ENCODE measurements at places on chromosomes 12 and 14.

- no peak for DNase-seq
Observed at GRCh38 chr12:7205091-7205490, 15.6 kb downstream of the PEX5 start.

GRCh38 chr14:94631536-94632304 is 19.5 kb downstream of the SERPINA3 start:
- no peak for DNase-seq

DNA sequence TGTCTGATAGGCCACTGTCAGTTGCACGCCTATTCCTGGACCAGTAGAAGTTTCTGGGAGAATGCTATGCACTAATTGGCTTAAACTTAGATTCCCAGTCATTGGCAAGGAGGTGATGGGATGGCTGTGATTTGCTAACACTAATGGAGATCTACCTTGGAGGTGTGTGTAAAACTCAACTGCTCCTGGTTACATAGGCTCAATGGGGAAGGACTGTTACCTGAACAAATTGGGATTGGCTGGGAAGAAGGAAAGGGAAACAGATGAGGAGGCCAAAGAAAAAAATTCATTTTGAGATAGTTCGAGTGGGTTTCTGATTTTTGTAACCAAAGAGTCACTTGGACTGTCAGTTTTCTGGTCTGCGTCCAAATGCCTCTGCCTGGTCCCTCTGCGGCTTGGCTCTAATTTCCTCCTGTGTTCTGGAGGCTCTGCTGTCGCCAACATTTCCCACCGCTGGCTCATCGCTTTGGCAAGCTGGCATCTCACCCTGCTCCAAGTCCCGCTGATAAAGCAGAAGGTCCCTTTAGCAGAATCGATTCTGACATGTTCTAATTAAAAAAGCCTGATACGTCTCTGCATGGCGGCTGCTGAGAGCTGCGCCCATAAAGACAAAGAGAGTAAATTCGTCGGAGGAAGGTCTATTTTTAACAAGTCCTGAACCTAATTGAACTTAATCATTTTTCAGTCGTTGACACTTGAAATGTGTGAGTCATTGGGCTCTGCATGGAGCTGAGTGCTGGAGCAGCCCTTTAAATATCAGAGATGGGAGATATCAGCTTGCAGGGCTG is 2.0 kb upstream of the CCDC63 start:
- peak; percentile 89 for DNase-seq

- DNase-seq: peak; percentile 88
Observed at GRCh38 chr14:103500148-103500990, 22.3 kb downstream of the CKB start.

DNA sequence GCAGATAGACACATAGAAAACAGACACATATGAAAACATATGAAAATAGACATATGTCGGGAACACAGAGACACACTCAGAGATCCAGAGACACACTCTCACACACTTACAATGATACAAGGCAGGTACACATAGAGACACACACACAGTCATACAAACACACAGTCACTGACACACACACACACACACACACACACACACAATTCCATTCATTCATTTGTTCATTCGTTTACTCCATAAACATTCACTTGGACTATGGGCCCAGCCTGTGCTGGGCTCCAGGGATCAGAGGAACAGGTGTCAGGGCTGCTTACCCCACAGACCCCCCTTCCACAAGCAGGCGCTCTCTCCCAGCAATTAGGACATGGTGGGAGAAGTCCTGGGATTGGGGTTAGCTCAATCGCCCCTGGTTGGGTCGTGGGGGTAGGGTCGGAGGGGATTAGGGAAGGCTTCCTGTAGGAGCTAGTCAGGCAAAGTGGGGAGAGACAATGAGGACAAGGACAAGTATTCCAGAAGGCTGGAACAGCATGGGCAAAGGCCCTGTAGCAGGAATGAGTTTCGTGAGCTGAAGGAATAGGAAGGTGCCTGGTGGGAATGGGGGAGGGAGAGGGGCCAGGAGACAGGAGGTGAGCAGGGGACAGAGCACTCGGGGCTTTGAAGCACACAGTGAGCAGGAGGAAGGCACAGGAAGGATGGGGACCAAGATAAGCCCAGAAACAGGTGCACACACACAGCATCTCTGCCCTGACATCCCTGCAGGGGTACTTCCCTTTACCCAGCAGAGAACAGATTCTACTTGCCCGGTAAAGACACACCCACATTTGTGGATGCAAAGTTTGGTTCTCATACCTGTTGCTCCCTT is 6.5 kb downstream of the RASAL1 start:
- DNase-seq: no peak

DNA sequence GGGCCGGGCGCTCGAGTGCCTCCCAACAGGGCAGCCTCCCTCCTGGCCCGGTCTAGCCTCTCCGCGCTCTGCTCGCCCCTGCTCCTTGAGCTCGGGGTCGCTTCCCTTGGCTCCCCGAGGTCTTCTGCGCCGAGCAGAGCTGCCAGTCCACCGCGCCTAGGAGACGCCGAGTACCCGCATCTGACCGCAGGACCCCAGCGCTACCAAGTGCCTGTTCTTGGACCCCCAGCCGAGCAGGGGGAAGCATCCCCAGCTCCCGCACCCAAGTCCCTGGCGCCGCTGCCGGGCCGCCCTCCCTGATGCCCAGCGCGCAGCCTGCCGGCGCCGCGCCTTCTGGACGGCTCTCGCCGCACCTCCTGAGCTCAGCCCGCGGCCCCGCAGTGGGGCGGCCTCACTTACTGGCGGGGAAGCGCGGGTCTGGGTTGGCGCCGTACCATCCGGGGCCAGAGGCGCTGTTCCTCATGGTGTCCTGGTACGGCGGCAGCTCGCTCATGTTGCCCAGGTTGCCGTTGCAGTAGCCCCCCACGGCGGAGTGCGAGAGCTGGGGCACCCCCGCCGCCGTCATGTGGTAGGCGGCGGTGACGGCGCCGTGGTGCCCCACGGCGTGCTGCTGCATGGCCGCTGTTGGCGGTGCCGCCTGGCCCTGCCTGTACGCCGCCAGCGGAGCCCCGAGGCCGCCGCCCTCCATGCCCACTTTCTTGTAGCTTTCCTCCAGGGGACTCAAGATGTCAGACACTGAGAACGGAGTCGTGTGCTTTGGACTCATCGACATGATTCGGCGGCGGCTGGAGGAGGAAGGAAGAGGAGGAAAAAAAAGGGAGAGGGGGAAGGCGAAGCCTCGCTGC is 1.2 kb downstream of the NKX2-1 start:
- DNase-seq: no peak

- DNase-seq: peak; percentile 91
Observed at GRCh38 chr14:68939893-68940613, 39.0 kb downstream of the ACTN1 start.

DNA sequence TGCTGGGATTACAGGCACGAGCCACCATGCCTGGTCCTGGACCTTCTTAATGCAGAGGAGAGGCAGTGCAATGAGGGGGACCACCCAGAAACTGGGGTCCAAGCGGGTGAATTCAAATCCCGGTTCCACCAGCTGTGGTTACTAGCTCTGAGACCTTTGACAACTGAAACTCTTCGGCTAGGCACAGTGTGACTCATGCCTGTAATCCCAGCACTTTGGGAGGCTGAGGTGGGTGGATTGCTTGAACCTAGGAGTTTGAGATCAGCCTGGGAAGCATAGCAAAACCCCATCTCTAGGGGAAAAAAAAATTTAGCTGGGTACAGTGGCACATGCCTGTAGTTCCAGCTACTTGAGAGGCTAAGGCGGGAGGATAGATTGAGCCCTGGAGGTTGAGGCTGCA is 5.0 kb upstream of the CD4 start:
- no peak for DNase-seq

- DNase-seq: peak; percentile 86
Observed at GRCh38 chr12:104866291-104866690, 91.8 kb downstream of the SLC41A2 start.

- DNase-seq: no peak
Observed at GRCh38 chr12:52641468-52641867, 10.5 kb downstream of the KRT2 start.

DNA sequence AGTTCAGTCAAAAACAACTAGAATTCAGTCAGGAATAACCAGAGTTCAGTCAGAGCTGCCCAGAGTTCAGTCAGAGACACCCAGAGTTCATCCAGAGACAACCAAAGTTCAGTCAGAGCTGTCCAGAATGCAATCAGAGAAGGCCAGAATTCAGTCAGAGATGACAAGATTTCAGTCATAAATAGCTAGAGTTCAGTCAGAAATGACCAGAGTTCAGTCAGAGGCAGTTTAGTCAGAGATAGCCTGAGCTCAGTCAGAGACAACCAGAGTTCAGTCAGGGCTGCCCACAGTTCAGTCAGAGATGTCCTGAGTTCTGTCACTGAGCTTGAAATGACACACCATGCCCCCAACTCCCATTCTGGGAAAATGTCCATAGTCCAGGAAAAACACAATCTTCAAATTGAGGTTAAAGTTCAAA is 1102.8 kb downstream of the BCL11B start:
- no peak for DNase-seq

- peak; percentile 45 for DNase-seq
Observed at GRCh38 chr14:103562179-103562428, 353 bp downstream of the BAG5 start.

- DNase-seq: no peak
Observed at GRCh38 chr14:100467939-100468338, 119.3 kb downstream of the BEGAIN start.

GRCh38 chr12:85985996-85986395 is 111.9 kb downstream of the NTS start:
- no peak for DNase-seq

GRCh38 chr12:50112456-50113218 is 601 bp downstream of the COX14 start:
- DNase-seq: no peak

Data from fibroblast of the aortic adventitia (primary cell).